Kidney glomerular epithelial cell (primary cell): ENCODE measurements at places on chromosomes 2 and 18.
A peak's percentile ranks its signal among the peaks of the same experiment; 100 is the strongest.

- DNase-seq: no peak
Measured at GRCh38 chr2:203908797-203909185, 27.8 kb upstream of the ICOS start.

- DNase-seq: peak; percentile 78
Measured at GRCh38 chr2:215843579-215843978, 169.8 kb downstream of the MREG start.

DNA sequence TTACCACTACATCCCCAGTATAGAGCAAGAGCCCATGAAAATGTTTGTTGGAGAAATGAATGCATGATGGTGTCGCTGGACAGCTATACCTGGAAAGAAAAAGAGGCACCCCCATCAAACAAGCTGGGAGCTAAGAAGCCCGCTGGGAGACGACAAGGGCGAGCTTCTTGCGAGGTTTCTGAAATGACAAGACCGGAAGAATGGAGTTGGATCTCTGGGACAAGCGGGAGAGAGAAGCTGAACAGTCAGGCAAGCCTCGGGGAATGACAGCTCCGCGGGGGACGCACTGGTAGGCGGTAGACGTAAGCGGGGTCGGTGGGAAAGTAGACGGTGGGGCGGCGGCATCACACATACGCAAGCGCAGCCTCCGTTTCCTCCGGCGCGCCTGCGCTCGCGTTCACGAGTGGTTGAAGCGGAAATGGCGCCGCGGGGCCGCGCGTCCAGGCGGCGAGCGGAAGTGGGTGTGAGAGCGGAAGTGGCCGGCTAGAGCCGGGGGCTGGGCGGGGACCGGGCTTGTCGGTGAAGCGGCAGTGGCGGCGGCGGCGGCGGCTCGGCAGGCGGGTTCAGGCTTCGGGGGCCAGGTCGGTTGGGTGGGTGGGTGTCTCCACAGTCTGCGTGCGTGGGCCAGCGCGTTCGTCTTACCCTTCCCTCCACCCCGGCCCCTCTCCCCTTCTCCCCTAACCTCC is at the start of gene ARPC2:
ARPC2 (plus strand) TSS at position 516 of the 686 bp plus-strand sequence. CDS start 282 bp downstream, outside the sequence.
- peak; percentile 88 for DNase-seq

DNA sequence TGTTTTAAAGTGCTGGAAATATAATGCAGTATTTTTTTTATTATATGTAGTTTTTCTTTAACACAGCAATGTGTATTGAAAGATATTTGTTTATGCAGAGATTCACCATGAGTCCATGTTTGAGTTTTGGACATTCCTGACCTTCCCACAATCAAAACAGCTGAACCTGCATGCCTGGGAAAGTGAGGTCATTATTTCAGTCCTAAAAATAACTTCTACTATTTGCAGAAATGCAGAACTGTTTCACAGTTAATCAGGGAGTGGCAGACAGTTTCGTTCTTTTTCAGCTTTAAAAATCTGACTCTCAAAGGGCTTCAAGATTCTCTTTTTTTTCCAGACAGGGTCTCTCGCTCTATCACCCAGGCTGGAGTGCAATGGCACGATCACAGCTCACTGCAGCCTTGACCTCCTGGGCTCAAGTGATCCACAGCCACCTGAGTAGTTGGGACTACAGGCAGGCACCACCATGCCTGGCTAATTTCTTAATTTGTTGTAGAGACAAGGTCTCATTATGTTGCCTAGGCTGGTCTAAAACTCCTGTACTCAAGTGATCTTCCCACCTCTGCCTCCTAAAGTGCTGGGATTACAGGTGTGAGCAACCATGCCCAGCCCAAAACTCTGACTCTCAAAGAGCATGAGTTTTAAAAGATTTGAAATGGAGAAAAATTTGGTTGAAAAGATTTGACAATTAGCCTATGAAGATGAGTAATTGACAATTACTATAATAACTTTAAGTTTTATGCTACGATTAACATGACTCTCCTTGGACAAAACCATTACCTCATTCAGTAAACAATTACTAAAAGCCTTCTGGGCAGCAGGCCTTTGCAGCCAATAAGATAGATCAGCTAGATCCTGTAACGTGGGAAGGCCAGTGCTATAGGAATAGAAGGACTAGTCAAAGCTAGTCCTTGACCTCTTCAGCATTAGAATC is 5.0 kb upstream of the MYL12B start:
- DNase-seq: peak; percentile 78

GRCh38 chr2:41540272-41540998 is 507.4 kb upstream of the PKDCC start:
- no peak for DNase-seq

- DNase-seq: no peak
Measured at GRCh38 chr18:58520969-58521368, 107.9 kb downstream of the ALPK2 start.

- DNase-seq: no peak
Measured at GRCh38 chr2:204726831-204727230, 181.6 kb downstream of the PARD3B start.

DNA sequence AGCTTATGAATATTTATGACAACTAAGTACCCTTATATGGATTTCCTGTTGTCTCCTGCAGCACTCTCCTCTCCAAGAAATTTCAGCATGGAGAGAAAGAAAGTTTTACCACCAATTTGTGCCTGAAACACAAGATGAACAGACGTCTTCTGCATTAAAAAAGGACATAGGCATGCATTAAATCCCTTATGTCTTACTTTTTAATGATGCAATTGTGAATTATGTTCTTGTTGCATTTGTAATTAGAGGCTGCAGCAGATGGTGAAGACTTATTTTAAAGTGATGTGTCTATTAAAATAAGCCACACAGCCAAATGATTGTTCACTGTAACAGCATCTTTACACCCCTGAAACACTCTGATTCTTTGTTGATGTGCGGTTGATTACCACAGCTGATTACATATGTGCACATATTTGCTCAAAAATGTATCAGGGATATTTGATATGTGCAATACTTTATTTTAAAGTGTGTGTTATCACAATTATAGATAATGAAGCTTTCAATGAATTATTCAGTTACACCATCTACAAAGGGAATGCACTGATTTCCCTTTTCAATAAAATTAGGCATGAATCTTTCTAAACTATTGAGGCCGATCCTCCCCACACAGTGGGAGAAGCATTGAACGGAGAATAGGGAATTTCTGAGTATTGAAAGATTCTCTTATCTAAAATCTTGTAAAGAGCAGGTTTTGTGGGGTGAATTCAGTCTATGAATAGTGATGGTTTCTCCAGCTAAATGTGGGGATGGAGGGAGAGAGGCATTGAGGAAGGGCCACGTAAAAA is 585.1 kb downstream of the SLC4A3 start:
- no peak for DNase-seq

GRCh38 chr2:233866479-233866878 is 1.7 kb downstream of the MSL3B start:
- DNase-seq: no peak
